Right forelimb (tissue), 1 donor: ENCODE measurements at places on chromosomes 16 and 17.

GRCh38 chr17:3962965-3963236 is 1.3 kb downstream of the ATP2A3 start:
- DNase-seq: no peak

GRCh38 chr17:78706271-78706915 is 75.7 kb downstream of the CYTH1 start:
- no peak for DNase-seq

DNA sequence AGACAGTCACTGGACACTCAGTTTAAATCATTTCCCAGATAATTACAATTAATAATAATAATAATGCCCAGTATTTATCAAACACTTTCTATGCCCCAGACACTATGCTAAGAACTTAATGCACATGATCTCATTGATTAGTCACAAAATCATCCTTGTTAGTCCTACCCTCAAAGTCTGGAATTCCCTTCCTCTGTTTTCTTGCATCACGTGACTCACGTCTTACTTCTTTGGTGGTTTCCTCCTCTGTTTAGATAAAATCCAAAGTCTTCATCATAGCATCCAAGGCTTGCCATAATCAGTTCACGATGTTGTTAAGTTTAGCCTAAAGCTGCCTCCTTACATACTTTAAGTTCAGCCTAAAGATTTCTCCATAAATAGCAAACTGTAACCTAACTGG is 471.9 kb downstream of the PMP22 start:
- no peak for DNase-seq

GRCh38 chr16:89100601-89101302 is 7.1 kb downstream of the ACSF3 start:
- no peak for DNase-seq

DNA sequence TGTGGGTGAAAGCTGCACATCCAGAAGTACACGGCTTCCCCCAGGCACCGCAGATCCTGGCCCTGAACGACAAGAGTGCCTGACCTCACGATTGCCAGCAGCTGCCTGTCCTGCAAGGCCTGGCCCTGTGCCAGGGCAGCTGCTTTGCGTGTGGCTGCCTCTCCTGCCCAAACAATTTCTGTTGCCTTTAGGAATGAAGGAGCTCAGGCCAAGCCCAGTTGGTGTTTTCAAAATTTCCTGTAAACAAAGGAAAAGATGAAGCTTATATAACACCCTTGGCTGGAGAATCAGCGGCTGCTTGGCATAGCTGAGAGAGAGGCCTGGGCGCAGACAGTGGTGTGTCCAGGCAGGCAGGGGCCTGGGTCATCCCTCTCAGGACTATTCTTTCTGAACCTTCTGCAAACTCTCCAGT is 11.7 kb upstream of the SLC47A2 start:
- peak; percentile 81 for DNase-seq

DNA sequence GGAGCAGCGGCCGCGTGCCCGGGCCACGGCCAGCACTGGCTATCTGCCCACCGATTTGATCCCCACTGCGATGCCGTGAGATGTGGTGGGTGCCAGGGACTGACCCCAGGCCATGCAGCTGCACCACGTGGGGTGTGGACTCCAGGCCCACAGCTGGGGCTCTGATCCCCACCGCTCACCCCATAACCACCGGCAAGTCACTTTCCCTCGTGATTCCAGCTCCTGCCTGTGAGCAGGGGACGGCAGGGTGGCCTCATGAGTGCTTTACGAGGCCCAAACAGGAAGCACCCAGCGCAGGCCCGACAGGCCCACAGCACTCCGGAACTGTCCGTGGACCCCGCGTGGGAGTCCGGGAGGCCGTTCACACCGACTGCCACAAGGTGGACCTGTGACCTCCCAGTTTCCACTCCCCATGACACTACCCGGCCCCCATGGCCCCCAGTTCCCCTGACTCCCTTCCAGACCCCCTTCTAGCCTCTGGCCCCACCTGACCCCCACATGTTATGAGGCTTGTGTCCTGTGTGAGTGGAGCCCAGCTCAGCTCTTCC is 616 bp downstream of the PTX4 start:
- no peak for DNase-seq

DNA sequence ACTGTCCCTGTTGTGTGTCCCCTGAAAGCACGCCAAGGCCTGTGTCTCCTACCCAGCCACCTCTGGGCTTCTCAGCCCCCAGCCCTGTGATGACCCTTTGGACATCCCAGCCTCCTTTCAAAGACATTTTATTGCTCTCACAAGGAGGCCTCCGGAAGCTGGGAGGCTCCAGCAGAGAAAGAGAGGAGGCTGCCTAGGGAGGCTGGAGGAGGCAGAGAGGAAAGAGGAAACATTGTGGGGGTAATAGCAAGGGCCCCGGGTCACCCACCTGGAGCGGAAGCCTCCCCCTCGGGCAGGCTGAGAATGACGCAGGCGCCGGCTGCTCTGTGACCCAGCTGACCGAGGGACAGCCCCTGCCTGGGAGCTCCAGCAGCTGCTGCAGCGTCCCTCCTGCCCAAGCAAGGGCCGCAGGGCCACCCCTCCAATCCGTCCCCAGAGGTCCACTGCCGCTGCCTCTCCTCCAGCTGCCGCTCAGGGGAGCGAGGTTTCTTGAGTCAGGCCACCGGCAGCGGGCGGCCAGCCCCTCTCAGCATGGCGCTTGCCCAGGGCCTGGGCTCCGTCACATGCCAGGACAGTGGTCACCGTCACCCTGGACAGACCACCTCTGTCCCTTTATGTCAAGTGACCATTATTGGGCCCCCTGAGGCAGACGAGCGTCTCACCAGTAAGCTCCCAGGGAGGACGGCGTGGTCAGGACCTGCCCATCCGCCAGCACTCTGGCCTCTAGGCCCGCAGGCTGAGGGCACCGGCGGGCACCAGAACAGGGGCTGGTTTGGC is 29.3 kb downstream of the ACTG1 start:
- peak; percentile 76 for DNase-seq

- DNase-seq: no peak
Observed at GRCh38 chr16:3119701-3120408, 7.5 kb downstream of the ZNF205 start.

DNA sequence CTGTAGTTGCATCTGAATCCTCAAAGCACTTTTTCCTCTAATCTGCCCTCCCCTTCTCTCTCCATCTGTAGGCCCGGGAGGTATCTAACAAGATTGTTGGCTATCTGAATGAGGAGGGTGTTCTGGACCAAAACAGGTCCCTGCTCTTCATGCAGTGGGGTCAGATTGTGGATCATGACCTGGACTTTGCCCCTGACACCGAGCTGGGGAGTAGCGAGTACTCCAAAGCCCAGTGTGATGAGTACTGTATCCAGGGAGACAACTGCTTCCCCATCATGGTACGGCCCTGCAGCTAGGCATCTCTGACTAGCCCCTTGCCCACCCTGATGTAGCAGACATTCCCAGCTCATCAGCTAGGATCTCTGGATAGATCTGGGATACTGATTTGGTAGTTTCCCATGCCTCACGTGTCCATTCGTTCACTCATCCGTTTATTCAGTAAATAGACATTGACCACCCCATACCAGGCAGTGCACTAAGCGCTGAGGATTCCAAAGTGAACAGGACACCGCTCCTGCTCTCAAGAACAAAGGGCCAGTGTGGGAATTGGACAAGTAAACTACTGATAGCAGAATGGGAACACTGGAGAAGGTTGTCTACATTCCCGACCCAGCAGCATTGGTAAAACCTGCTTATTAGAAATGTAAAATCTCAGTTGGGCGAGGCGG is 12.1 kb downstream of the LPO start:
- no peak for DNase-seq

- DNase-seq: no peak
Observed at GRCh38 chr16:65618333-65618732, 496.5 kb upstream of the CDH11 start.

GRCh38 chr16:50763211-50763610 is 21.3 kb downstream of the CYLD start:
- no peak for DNase-seq

GRCh38 chr17:1239210-1239609 is 31.0 kb upstream of the BHLHA9 start:
- DNase-seq: no peak

- DNase-seq: no peak
Observed at GRCh38 chr17:82548681-82549303, 29.3 kb downstream of the FOXK2 start.

DNA sequence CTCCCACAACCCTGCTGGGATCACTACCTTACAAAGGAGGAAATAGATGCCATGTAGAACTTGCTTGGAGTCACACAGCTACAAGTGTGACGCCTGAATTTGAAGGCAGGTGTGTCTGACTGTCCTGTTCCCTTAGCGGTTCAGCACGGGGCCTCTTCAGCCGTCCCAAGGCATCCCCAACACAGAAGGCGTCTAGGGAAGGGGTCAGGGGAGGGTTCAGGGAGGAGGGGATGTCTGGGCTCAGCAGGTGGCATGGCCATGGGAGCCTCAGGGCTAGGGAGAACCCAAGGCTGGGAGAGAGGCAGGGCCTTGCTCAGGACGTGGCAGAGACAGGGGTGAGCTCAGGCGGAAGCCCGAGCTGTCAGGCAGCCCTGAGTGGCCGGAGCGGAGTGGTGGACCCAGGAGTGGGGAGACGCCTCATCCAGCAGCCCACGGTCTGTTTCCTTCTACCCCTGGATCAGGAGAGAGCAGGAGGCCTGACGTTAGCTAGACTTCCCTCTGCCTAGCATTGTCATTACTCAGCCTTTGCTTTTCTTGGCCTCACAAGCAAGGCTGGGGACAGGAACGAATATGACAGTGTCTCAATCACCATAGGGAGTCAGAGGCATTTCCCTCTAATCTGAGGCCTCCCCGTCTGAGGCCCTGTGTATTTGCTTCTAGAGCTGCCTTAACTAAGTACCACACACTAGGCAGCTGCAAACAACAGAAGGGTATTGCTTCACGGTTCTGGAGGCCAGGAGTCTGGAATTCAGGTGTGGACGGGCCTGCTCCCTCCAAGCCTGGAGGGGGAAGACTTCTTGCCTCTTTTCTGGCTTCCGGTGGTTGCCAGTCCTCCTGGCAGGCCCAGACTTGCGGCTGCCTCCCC is 31.3 kb upstream of the ANKRD40CL start:
- DNase-seq: no peak

- DNase-seq: no peak
Observed at GRCh38 chr16:591231-591630, 1.4 kb downstream of the RAB40C start.
